ENCODE measurements at places on chromosomes 3 and 15. TPM values are rescaled to one million over a fixed set of nuclear protein-coding genes. Genes with fewer than 3 reads are reported as not detected.

DNA sequence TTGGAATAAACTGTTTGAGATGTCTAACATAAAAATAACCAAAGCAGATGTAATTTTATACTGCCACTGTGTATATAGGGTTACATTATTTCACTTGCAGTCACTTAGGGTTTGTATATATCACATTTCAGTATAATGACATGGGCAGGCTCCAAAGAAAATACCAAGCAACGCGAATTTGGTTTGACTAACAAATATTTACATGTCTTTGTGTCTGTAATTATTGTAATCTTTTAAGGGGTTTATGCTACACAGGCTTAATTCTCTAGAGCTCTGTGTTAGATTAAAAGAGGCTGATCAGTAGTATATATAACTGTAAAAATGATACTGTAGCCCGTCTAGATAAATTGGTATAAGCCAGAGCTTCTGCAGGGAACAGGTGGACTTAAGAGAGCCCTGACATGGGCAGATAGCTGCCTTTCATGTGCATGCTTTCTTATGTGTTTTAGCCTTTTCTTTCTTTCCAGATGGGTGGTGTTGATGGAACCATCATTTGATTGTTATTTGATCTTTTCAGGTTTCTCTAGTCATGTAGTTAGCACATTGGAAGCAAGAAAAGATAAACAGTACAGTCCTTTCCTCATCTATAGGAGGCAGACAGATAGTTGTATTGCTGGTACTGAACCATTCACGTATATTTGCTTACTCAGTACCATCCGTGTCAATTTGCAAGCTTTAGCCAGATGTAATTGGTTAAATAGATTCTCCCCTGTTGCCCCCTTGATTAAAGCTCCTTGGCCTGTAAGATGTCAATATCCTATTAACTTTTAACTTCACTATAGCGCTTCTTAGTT, 86.1 kb downstream of the GALK2 start:
- DNase-seq = no peak

DNA sequence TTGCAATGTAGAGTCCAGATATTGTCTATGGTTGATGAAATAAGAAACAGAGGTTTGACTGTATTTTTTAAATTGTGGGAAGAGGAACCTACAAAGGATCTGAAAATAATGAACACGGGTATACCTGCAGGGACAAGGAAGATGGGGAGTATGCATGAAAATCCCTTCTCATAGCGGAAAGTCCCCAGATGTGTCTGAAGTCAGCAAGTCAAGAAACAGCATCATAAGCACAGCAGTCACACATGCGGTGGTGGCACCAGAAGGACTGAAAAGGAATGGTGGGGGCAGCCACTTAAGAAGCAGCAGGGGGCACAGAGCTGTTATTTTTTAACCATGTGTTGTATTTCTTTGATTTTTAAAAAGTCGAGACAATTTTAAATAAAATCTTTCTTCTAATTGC, 4.7 kb downstream of the MRPS11 start:
- no peak for DNase-seq

DNA sequence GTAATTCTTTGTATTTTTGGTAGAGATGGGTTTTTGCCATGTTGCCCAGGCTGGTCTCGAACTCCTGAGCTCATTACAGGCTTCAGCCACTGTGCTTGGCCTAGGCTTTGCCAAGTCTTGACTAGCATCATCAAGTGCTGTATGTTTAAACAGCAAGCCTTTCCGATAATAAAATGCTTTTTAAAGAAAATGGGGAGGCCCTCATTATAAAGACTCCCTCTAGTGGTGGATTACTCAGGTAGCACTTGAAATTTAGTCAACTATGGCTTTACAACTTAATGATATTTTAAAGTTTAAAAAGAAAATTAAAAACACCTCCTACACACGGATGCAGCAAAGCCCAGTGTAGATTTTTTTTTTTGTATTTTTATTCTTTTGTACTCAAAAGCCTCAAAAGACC, 213.6 kb downstream of the GAP43 start:
- DNase-seq = no peak

DNA sequence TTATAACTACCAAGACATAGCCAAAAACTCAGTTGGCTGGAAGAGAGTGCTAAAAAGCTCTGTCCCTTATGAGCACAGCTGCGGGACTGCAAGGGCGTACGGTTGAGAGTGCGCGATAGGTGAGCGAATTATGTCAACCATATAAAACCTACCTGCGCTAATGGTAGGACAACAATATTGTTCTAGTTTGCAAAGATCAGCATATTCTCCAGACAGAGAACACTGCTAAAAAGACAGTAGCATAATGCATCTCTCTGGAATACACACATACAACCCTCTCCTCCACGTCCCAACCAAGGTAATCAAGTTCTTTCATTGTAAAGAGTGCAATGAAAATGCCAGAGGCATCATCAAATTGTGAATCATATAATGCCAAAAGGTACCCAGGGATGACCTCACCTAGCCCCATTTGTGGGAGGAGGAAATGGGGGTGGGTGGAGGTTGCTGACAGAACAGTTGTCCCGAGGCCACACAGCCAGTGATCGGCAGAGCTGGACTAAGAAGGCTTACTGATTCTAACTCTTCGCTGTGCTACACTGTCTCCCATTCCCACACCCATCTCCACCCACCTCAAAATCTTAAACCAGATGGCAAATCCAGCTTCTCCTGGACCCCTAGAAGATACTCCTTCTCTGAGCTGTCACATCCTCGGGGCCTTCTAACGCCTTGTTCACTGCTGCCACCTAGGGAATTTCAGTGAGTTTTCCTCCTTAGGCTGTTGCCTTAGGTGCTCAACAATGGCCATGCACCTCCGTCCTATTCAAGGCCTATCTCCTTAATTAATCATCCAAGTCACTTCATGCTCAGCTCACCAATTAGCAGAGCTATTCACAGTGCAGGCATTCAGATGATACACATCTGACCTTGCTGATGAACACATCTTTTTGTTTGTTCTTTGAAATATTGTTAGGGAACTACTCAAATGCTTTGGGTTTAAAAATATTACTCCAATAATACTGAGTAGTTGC, 60.7 kb downstream of the RPL22L1 start:
- no peak for DNase-seq

- no peak for DNase-seq
Observed at GRCh38 chr3:78565712-78566111, 1202.1 kb downstream of the ROBO1 start.

- DNase-seq = no peak
Observed at GRCh38 chr3:30644615-30645014, 38.2 kb downstream of the TGFBR2 start.

Gene SYNPR
- total RNA-seq = not detected

Gene POLR2H
- 49.8 TPM for total RNA-seq

Gene ARL14
- total RNA-seq = not detected

Gene DUOXA2
- not detected for total RNA-seq

Measured in spleen (tissue), 13 donors.